ENCODE measurements at places on chromosomes 7 and 10.

DNA sequence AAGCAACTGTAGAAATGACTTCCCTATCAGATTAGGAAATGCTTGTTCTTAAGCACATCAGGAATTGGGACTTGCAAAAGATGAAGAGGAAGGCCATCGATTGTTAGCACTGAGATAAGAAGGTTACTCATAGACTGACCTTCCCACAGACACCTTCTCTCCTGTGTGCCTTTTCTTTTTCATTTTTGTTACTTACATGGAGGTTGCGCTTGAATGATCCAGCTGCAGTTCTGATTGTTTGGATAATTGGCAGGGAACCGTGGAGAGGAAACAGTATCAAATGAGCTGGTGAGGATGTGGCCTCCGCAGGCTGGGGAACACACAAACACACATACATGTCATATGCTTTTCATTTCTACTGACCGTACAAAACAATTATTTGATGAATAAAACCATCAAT lies 134.9 kb upstream of the RSU1 start:
- no peak for DNase-seq

DNA sequence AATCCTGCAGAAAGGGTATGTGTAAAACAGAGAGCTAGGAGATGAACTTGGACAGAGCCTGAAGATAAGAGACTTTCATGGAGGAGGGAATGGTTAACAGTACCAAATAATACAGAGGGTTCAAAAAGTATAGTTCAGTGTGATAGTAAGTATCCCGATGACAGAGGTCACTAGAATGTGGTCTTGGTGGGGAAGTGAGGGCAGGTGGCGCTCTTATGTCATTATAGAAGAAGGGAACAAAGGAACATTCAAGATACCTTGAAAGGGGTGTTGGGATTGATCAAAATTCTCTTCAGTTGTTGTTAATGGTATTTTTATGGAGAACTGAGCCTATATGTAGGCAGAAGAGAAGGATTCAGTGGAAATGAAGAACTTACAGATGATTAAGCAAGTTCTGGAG lies 312.5 kb downstream of the SUGCT start:
- DNase-seq, result no peak

DNA sequence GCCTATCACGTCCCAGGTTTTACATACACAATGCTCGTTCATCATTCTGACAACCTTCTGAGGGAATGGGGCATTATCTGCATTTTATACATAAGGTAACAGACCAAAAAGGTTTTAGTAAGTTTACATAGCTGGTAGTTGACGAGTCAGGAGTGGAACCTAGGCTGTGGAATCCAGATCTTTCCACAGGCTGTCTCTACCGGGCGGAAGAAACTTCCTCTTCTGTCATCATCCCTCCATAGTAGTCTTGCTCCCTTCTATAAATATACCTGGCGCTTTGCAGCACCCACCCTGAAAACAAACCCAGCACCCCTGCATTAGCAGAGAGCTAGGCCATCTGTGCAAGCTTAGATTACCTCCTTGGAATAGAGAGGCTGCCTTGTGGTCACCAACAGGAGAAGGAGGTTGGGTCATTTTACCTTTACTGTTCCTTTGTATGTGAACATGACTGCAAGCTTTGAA lies 1.3 kb downstream of the TSPAN13 start:
- DNase-seq, result no peak

GRCh38 chr10:31584876-31585275 lies 265.9 kb downstream of the ZEB1 start:
- no peak for DNase-seq

DNA sequence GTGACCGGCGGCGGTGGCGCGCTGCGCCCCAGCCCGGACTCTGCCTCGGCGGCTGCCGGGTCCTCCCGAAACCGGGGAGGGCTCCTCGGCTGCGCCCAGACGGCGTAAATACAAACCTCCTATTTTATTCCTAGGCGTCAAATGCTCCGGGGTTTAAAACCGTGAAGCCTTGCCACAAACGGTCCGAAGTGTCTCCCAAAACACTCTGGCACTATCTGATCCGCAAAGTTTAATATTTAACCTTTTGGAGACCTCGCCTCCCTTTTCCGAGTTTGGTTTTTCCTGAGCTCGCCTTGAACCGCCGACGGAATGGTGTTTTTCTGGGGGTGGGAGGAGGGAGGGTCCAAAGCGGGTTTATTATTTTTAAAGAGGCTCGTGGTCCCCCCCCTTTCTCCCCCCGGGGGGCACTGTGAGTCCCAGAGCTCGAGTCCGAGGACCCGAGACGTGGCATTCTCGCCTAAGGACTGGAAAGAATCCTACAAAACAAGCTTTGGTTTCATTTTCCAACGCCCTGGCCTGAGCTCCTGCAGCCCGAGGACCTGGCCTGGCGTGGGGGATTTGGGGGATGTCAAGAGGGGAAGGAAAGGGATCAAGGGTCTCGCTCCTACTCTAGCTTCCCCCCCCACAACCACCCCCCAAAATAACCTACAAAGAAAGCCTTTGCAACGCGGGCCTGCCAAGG lies 1.8 kb downstream of the TNRC18 start:
- DNase-seq, result no peak

DNA sequence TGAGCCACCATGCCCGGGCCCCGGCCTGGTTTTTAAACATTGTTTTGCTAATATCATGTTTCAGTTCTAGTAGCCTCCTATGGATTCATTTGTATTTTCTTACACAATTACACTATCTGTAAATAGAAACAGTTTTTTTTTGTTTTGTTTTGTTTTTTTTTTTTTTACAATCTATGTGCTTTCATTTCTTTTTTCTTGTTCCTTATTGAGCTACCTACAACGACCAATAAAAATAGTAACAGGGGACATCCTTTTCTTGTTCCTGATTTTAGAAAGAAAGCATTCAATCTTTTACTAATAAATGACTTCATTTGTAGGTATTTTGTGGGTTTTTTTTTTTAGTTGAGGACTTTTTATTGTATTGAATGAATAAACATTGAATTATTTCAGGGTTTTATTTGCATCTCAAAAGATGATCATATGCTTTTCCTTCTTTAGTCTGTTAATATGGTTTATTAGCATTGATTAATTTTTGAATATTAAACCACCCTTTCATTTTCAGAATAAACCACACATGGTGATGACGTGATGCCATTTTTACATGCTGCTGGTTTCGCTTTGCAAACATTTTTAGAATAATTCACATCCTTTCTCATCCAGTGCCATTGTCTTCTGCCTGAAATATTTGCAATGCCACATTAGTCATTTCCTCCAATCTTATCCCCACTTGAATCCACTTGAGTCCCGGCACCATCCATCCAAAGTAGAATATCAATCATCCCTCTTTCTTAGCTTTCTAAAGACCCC lies 18.1 kb upstream of the AKR1E2 start:
- no peak for DNase-seq

GRCh38 chr10:111430070-111430469 lies 353.2 kb downstream of the ADRA2A start:
- no peak for DNase-seq

GRCh38 chr10:132616170-132616995 lies 78.8 kb downstream of the INPP5A start:
- no peak for DNase-seq

DNA sequence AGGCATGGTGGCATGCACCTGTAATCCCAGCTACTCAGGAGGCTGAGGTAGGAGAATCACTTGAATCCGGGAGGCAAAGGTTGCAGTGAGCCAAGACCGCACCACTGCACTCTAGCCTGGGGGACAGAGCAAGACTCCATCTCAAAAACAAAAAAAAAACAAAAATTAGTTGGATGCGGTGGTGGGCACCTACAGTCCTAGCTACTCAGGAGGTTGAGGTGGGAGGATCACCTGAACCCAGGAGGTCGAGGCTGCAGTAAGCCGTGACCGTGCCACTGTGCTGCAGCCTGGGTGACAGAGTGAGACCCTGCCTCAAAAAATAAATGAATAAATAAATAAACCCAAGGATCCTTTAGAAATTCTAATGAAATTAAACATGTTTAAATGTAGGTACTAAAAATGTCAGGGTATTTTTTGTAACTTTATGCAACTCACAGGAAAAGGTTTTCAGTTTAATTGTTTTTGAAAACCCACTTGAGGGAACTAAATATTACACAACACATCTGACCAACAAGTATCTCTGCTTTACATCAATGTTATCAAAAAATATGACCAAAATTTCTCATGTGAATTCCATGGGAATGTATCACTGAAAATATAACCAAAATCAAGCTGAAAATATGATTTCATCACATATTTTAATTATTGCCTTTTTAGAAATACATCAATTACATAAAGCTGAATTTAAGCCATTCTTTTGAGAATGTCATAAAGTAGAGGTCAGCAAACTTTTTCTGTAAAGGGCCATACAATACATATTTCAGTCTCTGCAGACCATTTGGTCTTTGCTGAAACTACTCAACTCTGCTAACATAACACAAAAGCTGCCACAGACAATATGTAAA lies 23.9 kb downstream of the UPF2 start:
- DNase-seq, result no peak

DNA sequence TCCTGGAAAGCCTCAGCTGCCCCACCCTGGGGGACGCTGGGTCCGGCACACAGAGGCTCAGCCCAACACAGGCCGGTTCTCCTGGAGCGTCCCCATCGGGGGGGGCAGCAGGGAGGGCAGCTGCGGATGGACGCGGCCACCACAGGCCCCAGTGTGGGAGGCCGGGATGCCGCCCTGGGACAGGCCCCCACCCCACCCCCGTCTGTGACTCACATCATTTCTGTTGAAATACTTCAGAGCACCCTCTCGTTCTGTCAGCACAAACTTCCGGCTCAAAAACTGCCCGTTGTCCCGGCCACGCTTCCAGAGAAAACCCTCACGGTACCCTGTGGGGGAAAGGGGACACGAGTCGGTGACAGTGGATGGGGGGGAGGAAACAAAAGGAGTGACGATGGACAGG lies 28.5 kb downstream of the GET4 start:
- no peak for DNase-seq

DNA sequence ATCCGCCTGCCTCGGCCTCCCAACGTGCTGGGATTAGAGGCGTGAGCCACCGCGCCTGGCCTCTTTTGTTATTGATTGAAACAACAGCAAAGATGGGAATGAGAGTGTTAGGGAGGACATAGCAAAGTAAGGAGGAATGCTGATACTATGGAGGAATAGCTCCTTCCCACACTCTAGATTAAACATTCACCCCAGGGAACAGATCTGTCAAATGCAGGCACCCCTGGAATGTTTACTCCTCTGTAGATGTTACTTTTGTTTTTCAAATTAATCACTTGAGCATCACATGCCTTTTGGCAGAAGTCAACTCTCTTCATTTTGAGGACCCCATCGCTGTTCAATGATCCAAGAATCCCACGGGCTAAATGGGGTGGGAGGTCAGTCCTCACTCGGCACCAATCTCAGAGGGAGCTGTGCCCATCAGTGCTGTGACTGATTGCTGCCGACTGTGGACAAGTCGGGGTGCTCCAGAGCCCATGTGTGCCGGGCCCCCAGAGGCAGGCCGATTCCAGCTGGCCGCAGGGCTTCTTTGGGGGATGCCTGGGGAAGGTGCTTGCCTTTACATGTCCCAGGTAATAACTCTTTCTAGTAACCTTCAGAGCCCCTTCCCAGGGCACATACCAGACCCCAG lies 10.2 kb upstream of the COBL start:
- no peak for DNase-seq

DNA sequence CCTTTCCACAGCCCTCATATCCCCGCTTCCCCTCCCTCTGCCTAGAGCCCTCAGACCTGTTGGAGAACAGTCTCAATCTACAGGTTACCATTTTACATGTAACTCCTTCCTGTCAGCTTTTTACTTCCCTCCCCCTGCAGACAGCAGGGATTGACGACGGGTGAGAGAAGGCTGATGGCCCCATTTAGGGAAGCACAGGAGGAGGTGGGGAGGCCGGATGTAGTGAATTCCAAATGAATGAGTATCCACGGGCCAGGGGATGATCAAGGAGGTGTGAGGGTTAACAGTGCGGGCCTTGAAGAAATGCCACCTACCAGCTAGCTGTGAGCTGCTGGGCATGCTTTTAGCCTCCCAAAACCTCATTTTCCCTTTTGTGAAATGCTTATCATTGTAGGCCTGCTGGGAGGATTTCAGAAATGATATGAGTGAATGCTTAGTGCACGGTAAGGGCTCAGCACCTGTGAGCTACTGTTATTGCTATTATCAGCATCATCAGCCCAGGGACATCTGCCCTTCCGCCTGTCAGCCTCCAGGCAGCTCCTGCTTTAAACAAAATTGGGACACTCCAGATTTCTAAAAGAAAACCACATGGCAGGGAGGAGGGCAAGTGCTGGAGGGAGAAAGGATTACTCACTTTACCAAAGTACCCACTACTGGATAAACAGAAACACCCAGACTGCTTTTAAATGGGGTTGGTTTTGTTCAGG lies 6.5 kb upstream of the NANOS1 start:
- no peak for DNase-seq

GRCh38 chr10:133225707-133226191 lies 4.3 kb upstream of the UTF1 start:
- no peak for DNase-seq

GRCh38 chr7:1264345-1265280 lies 31.9 kb downstream of the UNCX start:
- no peak for DNase-seq

GRCh38 chr10:101217450-101218281 lies 11.6 kb downstream of the LBX1 start:
- DNase-seq, result no peak

DNA sequence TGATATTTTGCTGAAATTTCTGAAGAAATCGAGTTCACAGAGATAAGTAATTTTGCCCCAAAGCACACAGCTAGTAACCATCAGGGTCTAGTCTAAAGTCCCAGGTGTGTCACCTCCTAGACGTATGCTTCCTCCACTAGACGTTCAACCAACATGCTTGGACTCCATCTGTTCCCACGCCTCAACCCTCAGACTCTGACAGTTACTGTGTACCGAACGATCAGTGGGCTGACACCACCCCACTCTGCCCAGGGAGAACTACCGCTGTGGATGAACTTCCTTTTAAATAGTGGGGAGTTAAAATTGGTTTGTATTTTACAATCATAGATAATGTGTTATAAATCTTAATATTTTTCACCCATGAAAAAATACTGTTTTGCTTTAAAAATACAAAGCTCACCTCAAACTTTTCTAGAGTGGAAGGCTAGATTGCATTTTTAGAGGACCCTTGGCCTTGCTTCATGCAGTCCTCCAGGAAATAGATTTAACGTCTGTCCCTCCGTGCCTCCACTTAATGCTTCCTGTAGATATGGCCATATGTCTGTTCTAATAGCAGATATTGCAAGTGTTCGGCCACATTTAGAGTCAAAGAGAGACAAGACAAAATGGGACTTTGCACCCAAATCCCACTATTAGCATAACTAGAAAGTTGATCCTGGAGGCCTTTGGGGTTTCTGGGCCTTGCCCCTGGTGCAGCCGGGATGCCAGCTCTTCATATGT lies 91.4 kb upstream of the ZPBP start:
- DNase-seq, result no peak
